ENCODE measurements at places on chromosomes 16 and 17.

DNA sequence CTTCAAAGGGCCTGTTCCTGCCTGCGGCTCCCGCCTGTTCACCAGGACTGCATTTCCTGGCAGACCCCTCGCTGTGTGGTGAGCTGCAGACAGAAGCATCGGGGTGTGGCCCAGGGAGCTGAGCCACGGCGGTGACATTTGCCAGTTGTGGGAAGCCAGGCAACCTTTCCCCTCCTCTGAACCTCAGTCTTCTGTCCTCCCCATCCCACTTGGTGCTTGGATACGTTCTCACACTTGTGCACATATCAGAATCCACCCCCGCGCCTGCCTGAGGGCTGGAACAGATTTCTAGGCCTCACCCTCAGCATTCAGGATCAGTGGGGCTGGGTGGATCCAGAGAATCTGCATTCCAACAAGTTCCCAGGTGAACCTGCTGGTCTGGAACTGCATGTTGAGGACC lies 63.5 kb downstream of the CRISPLD2 start:
- no peak for DNase-seq

GRCh38 chr17:10149573-10150399 lies 48.6 kb downstream of the GAS7 start:
- no peak for DNase-seq

- no peak for DNase-seq
Measured at GRCh38 chr16:84570739-84571403, 47.0 kb downstream of the COTL1 start.

DNA sequence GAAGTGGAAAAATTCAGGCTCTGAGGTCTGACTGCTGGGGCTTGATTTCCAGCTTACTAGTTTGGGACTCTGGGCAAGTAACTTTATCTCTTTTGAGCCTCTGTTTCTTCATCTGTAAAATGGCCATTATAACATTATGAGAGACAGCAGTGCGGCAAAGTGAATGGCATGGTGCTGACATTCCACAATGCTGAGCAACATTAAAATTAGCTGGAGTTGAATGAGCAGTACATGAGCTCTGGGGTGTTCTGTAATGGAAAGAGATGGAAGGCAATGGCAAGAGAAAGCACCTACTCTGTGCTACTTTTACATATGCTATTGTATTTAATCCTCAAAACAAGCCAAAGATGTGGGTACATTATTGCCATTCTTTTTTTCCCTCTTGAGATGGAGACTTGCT lies 535.7 kb upstream of the CDH11 start:
- DNase-seq = no peak

- DNase-seq = no peak
Measured at GRCh38 chr16:9308356-9308801, 216.9 kb downstream of the HAPSTR1 start.

DNA sequence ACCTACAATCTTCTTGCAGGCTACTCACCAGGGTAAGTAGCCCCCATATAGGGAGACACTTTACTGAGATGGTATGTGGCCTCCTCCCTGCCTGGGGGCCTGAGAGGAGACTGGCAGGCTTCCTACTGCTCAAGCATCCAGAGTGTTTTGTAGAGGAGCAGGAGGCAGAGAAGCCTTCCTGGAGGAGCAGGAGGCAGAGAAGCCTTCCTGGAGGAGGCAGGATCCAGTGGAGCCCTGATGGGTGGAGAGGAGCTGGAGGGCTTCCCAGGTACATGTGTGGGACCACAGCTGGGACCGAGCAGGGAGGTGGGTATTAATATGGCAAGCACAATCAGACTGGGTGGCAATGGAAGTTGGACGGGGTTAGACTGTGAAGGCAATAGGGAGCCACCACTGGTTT lies 2.1 kb upstream of the ADGRG5 start:
- DNase-seq = no peak

DNA sequence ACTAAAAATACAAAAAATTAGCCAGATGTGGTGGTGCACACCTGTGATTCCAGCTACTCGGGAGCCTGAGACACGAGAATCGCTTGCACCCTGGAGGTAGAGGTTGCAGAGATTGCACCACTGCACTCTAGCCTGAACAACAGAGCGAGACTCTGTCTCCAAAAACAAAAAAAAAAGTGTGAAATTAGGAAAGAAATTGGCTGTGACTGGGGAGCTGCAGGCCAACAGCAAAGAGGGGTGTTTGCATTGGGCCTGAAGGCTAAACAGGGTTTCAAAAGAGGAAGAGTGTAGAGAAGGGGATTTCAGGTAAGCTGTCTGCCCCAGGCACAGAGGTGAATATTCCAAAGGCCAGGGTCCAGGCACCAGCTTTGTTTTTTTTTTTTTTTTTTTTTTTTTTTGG lies 9.4 kb downstream of the BMERB1 start:
- DNase-seq = no peak

GRCh38 chr17:29836643-29837042 lies 93.4 kb downstream of the SSH2 start:
- no peak for DNase-seq

- no peak for DNase-seq
Measured at GRCh38 chr17:17815436-17816200, 21.2 kb downstream of the SREBF1 start.

DNA sequence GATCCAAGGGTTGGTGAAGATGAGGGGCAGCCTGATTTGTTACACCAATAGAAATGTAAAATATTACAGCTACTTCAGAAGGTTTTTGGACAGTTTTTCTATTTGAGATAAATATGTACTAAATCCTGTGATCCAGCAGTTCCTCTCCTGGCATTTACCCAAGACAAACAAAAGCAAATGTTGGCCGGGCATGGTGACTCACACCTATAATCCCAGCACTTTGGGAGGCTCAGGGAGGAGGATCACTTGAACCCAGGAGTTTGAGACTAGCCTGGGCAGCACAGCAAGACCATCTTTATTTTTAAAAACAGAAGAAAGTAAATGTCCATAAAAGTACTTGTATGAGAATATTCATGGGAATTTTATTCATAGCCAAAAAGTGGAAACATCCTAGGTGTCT lies 64.8 kb upstream of the MRC2 start:
- DNase-seq = no peak

GRCh38 chr16:81669473-81670350 lies 109.4 kb upstream of the PLCG2 start:
- no peak for DNase-seq

DNA sequence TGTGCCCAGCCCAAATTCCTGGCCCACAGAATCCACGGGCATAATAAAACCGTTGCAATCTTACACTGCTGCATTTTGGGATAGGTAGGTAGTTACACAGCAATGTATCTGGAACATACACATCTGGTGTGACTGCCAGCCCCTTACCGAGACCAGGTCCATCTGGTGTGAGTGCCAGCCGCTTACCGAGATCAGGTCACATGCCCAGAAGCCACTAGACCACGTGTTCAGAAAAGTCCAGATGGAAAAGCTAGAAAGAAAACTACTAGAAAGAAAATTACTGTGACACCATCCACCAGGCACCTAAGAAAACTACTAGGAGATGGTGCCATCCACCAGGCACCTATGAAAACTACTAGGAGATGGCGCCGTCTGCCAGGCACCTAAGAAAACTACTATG lies 19.4 kb downstream of the PIK3R5 start:
- DNase-seq = no peak

DNA sequence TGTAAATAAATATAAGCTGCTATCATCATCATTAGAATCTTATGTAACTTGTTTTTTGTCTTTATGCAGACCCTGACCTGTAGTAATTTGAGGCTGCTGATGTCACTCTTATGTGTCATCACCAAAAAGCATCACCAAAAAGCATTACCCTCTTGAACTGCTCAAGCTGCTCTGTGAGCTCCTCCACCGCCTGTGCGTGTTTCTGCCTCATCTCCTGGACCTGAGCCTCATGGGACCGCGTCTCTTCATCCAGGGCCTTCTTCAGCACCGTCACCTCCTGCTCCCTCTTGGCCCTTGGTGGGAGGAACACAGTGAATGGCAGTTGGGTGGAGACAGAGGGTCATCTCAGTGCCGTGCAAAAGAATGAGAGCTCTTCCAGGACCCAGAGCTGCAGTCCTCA lies 82.4 kb downstream of the NDE1 start:
- no peak for DNase-seq

DNA sequence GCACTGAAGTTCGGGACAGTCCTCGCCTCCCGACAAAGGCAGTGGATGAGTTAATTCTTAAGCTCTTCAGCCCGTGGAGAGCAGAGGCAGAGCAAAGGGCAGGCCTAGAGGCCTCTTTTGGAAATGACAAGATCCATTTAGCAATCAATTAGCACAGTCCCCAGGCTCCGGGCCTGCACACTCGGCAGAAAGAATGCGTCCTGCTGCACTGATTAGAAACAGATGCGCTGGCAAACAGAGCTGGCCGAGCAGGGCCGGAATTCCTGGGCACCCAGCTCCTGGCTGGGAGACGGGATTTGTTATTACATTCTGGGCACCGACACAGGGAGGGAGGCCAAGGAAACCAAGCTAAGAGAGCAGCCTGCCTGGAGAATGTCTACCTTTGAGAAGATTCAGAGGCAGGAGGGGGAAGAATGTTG lies 162.9 kb downstream of the COPRS start:
- no peak for DNase-seq

GRCh38 chr16:27704252-27704651 lies 154.3 kb downstream of the KATNIP start:
- DNase-seq = no peak

DNA sequence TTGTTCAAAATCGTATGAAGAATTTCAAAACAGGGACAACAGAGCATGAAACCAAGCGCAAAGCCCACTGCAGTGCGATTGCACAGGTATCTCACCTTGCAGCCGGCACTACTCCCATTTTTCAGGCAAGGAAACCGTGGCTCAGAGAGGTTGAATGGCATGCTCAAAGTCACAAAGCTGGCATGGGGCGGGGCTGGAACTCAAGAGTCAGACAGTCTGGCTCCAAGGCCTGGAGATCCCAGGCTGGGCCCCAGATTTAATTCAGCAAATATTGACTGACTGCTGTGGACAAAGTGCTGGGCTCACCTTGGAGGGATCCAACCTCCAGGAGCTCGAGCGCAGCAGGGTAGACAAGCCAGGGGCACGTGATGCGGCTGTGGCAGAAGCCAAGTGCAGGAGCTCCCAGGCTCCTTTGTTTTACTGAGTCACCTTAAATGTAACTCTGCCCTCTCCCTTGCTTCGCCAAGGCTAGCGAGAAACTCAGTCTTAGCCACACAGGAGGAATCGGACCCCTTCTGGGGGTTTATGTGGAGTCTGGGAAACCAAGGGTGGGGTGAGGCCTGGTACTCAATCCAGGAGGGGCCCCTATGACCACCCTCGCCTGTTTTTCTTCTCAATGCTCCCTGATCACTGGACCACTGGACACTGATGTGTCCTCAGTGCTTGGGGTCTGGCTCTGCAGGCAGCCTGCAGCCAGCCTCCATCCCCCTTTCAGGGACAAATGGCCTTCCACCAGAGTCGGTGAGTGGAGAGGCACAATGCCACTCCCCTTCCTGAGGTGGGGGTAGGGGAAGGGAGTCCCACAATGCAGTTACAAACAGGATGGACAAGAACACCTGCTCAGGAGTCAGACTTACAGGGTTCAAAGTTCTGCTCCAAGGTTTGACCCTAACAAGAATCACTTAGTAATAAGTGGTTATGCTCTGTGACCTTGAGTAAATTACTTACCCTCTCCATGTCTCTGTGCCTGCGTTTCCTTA lies 3.9 kb upstream of the SPATA20 start:
- DNase-seq = no peak
